Kidney (tissue), 22 donors: ENCODE measurements at places on chromosomes 11 and 22. TPM values are rescaled to one million over a fixed set of nuclear protein-coding genes. Genes with fewer than 3 reads are reported as not detected.

Gene KBTBD4
- 20.1 TPM for total RNA-seq

Gene OR51B4
- not detected for total RNA-seq

DNA sequence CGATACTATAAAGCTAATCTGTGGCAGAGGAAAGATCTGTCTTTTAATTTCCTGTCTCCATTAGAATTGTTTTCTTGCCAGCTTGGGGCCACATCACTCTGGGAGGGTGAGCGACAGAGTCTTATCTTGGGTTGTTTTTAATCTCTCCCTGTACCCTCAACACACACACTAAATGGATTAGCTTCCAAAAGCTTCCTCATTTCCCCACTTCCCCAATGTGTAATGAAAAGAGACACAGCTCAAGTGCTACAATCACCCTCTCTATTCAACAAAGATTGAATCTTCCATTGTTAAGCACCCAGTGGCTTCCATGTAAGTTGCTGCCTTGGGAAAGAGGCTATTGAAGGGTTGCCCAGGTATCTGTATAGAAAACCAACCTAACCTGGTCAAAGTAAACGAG is 6.1 kb upstream of the ASCL3 start:
- DNase-seq, result no peak
- peaks cover 18% of the 10 kb centered on the region for H3K36me3 ChIP-seq
- no peak overlapping the region for H3K27ac ChIP-seq
- no peaks in the 10 kb centered on the region for H3K4me1 ChIP-seq
- no peak overlapping the region for H3K4me3 ChIP-seq

GRCh38 chr11:119175493-119176077 is 7.1 kb downstream of the NLRX1 start:
- no peak overlapping the region for H3K27ac ChIP-seq
- H3K4me1 ChIP-seq, result no peaks in the 10 kb centered on the region
- no peak for DNase-seq
- no peaks in the 10 kb centered on the region for H3K27me3 ChIP-seq

GRCh38 chr22:36662981-36663380 is 40.6 kb downstream of the CACNG2 start:
- no peaks in the 10 kb centered on the region for H3K27me3 ChIP-seq
- no peaks in the 10 kb centered on the region for H3K36me3 ChIP-seq
- H3K4me1 ChIP-seq, result no peaks in the 10 kb centered on the region
- H3K27ac ChIP-seq, result no peak overlapping the region
- H3K4me3 ChIP-seq, result no peak overlapping the region
- DNase-seq, result no peak

Gene TECTA
- total RNA-seq, result 1.2 TPM
